Body of pancreas (tissue), 4 donors: ENCODE measurements at places on chromosomes 16 and 17. TPM values are rescaled to one million over a fixed set of nuclear protein-coding genes. Genes with fewer than 3 reads are reported as not detected.

GRCh38 chr16:832652-833336 is 32.3 kb upstream of the GNG13 start:
- H3K27ac ChIP-seq = no peak overlapping the region
- no peak for DNase-seq
- no peaks in the 10 kb centered on the region for H3K36me3 ChIP-seq

The KRTAP4-7 gene
- total RNA-seq = not detected

DNA sequence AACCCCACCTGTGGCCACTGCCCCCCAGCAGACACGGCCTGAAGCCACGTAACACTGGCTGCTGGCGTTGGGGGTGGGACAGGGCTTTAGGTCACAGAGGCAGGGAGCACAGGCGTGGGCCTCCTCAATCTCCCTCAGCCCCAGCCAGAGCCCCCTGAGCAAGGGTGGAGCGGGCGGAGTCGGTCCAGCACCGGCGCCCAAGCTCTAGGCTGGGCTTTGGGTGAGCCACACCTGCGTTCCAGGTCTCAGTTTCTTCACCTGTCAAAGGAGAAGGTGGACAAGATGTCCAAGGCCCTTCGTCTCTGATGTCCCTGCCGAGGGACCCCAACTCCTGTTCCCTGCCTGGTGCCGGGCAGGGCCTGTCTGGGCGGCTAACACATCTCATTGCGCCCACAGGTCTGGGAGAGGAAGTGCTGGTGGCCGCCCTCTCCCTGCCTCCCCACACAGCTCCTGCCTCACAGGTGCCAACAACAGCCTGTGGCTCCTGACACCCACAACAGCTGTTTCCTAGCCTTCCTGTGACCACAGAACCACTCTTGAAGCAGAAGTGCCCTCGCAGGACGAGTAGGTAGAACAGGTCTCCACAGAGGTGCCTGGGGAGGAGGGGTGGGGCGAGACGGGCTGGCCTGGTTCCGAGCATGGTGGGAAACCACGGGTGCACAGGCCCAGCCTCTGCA is 12.0 kb downstream of the FAM83G start:
- no peak for DNase-seq
- no peaks in the 10 kb centered on the region for H3K36me3 ChIP-seq
- H3K4me3 ChIP-seq = no peak overlapping the region
- H3K4me1 ChIP-seq = peaks cover 31% of the 10 kb centered on the region
- H3K27me3 ChIP-seq = no peaks in the 10 kb centered on the region

The SLC25A10 gene
- total RNA-seq = 18.9 TPM

DNA sequence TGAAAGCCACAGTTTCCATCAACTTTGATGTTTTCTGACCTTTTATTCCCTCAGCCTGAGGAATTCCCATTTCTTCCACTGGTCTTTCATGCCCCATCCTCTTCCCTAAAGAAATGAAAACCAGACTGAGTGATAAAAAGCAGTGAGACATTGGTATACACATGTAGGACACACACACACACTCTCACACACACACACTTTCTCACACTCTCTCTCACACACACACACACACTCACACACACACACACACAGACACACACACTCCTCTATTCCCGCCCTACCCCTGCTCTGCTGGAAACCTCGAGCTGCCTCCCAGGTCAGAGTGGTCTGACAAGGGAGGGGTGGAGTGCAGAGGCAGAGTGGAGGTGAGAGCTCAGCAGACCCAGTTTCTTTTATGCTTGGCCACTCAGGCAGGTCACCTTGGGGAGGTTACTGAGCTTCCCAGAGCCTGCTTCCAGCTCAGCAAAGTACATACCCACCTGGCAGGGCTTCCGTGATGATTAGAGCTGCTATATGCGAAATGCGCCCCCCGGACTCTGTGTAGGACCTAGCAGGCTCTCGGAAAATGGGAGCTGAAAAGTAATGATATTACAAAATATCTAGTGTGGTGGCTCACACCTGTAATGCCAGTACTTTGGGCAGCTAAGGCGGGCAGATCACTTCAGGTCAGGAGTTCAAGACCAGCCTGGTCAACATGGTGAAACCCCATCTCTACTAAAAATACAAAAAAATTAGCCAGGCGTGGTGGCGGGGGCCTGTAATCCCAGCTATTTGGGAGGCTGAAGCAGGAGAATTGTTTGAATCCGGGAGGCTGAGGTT is 30.7 kb downstream of the CCR7 start:
- DNase-seq = no peak
- H3K27ac ChIP-seq = no peak overlapping the region
- H3K4me3 ChIP-seq = no peak overlapping the region
- H3K36me3 ChIP-seq = no peaks in the 10 kb centered on the region
